Stimulated activated CD8-positive, alpha-beta memory T cell treated with anti-CD3 and anti-CD28 coated beads, Interleukin-7, amount 100 ng/mL, for 1 hour (primary cell): ENCODE measurements at places on chromosomes 3 and 15.

GRCh38 chr3:80556763-80557162 is 789.0 kb upstream of the ROBO1 start:
- DNase-seq, result no peak

DNA sequence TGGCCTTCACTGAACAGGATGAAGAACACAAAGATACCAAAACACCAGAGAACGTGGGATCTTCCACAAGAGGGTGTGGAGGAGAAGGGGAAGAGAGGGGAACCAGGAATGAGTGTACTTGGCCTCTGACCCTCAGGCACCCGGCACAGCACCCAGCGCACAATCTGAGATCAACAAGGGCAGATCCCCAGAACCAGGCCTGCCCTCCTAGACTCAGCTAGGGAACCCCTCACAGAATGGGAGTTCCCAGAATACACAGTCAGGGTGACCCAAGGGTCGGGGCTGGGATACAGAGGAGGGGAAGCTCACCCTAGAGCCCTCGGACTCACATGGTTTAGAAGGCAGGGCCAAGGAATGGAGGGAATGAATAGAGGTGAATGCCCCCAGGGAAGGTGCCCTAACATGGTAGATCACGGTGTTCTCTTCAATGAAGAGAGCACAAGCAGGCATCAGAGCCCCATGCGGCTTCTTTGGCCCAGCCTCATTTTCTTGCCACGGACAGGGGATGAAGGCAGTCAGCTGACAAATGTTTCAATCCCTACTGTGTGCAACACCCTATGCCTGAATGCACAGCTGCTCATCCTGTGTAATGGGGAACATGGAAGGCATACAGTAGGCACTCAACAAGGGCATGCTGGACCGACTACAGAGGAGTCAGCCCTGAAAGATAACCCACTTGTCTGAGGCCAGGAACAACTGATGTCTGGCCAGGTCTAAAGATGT is 13.1 kb downstream of the BMF start:
- no peak for DNase-seq

DNA sequence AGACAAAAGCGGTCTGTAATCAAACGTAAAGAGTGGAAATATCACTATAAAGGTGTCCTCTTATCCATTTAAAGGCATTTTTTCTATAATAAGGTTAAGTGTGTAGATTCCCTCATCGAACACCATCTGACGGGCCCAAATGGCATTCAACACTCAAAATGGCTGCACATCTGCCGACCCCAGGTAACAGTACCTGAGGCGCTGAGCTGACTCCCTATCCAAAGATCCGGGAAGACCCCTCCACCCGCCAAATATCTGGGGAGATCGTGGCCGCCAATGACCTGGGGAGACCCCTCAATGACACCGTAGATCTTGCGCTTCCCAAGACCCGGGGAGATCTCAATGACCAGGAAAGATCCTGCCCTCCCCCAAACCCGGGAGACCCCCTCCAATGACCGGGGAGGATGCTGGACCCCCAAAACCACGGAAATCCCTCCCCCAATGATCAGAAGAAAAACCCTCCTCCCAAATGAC is 476 bp downstream of the IP6K2 start:
- no peak for DNase-seq

GRCh38 chr3:169384573-169384972 is 278.9 kb downstream of the MECOM start:
- DNase-seq, result no peak

- DNase-seq, result no peak
These were observed 30.6 kb upstream of the SLC2A2 start for GRCh38 chr3:171057072-171057471.

DNA sequence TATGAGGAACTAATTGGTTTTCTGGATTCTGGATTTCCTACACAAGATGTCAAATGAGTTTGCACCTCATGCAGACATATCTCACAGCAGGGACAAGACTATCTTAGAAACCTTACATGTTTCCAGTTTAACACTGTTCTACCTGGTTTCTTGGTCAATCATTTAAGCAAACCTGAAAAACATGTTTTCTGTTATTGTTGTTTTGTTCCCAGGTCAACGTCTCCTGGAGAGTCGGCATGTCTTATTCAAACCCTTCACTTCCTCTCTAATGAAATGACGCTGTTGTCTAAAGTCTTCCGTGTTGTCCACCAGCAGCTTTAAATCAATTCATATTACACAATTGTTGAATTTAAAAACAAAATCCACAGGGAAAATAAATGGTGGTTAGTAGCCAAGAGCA is 150.9 kb downstream of the CNTN3 start:
- DNase-seq, result no peak

- DNase-seq, result no peak
These were observed 268.5 kb downstream of the PTPRG start for GRCh38 chr3:61829722-61830350.

- no peak for DNase-seq
These were observed 848.8 kb upstream of the GBE1 start for GRCh38 chr3:82610236-82610635.

- no peak for DNase-seq
These were observed 115.9 kb downstream of the IQSEC1 start for GRCh38 chr3:12957339-12957738.

GRCh38 chr3:149560001-149560400 is 85.5 kb downstream of the TM4SF4 start:
- DNase-seq, result no peak

DNA sequence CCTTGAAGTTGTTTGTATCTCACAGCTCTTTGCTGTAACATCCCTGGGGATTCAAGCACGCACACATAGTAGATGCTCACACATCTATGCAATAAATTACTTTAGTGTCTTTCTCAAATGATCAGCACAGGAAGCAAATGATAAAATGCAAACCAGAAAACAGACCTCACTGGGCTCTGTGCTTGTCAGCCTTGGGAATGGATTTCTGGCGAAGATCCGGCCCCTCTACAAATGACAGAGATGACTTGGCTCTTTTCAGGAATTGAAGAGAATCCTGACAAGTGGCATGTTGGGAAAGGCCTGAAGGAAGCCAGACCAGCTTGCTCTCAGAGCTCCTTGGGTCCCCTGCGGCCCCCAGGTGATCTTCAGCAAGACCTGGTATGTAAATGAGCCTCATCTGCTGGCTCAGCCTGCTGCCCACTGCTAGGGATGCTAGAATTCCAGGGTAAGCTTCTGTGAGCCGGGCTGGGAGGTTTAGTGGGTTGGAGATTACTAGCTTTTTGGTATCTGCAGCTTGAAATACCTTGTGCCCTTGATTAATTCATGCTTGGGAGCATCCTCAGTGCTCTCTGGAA is 54.1 kb downstream of the LPP start:
- no peak for DNase-seq

- DNase-seq, result no peak
These were observed 360.3 kb upstream of the TBL1XR1 start for GRCh38 chr3:177557548-177557947.

DNA sequence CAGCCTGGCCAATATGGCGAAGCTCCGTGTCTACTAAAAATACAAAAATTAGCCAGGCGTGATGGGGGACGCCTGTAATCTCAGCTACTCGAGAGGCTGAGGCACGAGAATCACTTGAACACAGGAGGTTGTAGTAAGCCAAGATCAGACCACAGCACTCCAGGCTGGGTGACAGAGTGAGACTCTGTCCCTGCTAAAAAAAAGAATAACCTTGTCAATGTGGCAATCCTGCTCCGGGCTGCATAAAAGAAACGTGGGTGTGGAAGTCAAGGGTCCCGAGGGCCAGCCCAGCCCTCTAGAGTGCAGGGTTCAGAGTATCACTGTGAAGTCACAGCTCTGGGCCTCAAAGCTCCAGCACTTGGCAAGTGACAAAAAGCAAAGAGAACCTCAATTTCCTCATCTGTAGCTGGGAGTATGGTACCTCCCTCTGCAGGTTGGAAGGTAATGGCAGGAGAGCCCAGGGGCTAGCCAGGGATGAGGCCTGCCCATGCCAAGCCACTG is 73.5 kb upstream of the IQSEC1 start:
- DNase-seq, result no peak

DNA sequence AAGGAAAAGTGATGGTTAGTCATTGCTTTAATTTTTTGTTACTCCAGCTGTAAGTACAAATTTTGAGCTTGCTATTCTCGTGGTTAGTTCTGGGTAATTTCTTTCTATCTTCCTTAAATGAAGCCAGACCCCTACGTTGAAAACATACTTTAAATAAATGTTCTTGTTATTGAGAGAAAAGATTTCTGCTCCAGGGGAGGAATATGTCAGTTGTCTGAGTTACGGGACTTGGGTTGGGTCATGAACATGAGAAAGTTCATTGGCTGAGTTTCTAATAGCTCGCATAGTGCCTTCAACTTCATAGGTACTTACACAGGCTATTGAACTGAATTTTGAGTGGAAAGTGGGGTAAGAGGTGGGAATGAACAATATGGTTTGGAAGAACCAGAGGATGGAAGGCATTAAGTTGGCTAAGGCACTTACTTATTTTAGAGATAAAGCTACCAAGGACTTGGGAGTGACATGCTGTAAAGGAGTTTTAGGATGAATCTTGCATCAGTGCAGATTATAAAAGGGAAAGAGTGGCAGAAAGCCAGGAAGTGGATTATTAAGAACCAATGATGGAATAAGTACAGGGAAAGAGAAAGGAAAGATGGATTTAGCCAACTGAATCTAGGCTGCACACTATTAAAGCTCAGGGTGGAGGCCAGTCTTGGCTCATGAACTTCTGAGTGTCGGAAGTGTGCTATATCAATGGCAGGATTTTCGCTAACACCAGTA is 1.4 kb downstream of the RPSA start:
- no peak for DNase-seq

GRCh38 chr3:39189150-39189958 is 3.0 kb downstream of the XIRP1 start:
- no peak for DNase-seq

DNA sequence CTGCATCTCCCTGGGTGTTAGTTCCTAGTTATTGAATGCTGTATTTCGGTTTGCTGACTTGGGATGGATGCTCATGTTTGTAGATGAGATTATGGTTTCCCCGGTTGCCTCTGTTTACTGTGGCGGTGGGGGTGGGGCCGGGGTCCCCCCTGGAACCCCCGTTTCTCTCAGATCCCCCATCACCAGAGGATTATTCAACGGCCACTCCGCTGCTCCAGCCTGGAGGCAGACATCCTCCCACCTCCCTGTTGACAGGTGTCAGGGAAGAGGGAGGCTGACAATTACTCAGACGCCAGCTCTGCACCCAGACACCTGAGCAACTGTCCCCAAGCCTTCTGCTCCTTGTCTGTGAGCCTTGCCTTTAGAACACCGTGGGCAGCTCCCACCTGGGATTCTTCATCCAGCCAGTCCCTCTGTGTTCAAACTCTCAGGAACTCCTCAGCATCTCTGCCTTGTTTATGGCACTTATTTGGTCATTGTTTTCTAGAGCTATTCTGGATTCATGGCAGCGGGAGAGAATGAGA is 95.9 kb upstream of the PRR20G start:
- no peak for DNase-seq

- no peak for DNase-seq
These were observed 345.5 kb downstream of the SQOR start for GRCh38 chr15:45980366-45980765.

GRCh38 chr3:13167064-13167743 is 94.0 kb upstream of the IQSEC1 start:
- no peak for DNase-seq

GRCh38 chr15:89444241-89445225 is 51.9 kb downstream of the RHCG start:
- DNase-seq, result no peak

DNA sequence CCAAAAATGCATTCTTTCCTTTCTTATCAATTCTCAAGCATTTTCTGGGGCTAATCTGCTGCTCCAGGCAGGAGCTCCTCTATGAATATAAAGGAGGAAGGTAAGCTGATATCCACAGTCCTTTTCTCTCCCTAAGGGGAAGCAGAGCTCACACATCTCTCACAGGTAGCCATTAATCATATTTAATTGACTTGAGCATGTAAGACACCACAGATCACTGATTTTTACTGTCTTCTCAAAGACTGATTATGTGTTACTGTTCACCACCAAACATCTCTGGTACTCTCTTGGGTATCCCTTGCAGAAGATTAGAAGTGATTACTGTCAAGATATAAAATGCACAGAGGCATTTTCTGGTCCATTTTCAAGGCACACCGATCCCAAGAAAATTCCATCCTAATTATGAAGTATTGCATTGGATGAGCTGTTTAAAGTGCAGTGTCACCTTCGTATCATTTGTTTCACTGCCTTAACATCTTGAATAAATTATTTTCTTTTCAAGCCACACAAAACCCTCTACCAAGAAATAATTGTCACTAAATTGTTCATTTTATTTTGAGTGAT is 100.7 kb downstream of the ARPP21 start:
- no peak for DNase-seq

- DNase-seq, result no peak
These were observed 5.4 kb downstream of the VILL start for GRCh38 chr3:37995652-37996641.

GRCh38 chr15:69606921-69607500 is 154.4 kb downstream of the RPLP1 start:
- DNase-seq, result no peak

GRCh38 chr3:189195302-189195701 is 23.5 kb downstream of the TPRG1 start:
- no peak for DNase-seq

DNA sequence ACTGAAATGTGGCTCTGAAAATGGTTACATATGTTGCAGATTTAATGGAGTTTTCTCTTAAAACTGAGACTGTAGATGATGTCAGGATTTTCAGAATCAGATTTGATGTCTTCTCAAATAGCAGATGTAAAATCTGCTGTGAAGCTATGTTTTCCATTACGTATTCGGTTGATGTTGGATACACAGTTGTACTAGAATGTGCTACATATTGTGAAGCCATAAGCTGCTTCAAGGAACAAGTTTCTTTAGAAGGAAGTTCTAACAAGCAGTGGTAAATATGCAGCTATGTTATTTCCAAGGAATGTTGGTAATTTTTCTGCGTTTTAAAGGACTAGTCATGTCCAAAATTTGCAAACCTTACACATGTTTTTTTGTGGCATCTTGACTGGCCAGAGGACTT is 197.7 kb downstream of the RBMS3 start:
- DNase-seq, result no peak

DNA sequence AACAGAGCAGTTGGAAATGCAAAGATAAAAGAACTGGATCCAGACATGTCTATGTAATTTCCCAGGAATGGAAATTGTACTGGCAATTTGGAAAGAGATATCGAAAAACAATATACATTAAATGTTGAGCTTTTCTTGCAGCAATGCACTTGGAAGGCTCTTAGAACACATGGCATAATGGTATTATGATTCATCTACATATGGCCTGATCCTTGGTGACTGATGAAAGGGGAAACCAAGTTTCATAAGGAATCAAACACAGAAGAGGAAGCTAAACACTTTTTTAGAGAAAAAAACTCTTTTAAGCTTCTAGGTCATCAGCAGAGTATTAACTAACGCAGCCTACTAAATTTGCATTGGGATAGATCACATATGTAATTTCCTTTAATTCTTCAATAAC is 12.4 kb upstream of the GREM1 start:
- DNase-seq, result no peak

- peak; percentile 22 for DNase-seq
These were observed 13.7 kb upstream of the PARP6 start for GRCh38 chr15:72285927-72286516.

GRCh38 chr3:45191924-45192417 is 34.1 kb downstream of the TMEM158 start:
- DNase-seq, result no peak

GRCh38 chr3:23459889-23460546 is 256.9 kb downstream of the UBE2E2 start:
- no peak for DNase-seq
